ENCODE measurements at places on chromosomes 4 and X.

DNA sequence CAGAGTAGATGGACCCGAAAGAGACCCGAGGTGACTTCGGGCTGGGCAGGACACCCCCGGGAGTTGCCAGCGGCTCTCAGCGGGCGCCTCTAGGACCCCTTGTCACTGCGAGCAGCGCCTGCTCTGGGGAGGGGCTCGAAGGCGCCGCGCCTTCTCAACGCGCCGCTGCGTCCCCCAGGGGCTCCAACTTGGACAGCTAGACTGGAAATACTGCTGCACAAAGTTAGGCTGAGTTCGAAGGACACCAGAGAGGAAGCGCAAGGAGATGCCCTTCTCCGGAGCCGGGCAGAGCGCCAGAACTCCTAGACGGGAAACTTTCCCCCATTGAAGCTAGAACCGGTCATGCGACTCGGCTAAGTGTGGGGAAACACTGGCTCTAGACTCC lies 493 bp upstream of the KCNIP4 start:
- DNase-seq, result no peak

DNA sequence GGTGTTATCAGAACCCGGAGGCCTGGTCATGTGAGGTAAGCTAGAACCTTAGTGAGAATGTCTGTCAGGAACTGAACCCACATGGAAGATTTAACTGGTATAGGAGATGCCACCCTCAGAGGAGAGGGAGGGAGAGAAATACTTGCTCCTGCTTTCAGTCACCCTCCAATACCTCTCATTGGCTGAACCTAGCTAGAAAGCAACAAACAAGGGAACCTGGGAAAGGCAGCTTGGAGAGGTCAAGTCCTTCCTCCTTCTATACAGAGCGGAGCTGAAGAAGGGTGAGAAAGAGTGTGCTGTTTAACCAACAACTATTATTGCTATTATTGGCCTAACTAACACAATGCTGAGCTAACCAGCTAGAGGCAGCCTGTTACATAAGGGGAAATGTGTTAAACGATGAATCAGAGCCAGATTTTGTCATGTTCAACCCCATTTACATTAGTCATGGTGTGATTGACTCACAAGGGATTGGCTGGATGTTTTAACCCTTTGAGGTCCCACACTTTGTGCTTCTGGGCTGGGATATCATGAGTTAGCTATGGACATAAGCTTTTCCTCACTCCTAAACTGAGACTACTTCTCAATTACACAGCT lies 96.5 kb upstream of the ESX1 start:
- no peak for DNase-seq

DNA sequence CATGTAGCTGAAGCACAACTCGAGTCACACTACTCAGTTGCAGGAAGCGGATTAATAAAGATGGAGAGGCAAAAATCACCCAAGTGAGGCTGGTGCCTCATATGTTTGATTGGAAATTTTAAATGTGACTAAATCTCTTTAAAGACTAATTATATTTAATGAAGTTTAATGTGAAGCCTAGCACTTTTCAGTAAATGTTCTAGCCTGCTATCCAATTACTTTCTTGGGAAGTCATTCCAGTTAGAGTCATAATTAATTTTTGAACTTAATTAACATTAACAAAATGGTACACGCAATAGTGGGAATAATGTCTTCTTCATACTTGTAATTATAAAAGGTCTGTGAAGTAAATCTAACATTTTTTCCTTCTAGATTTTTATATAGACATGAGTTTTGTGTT lies 20.6 kb downstream of the F11 start:
- no peak for DNase-seq

DNA sequence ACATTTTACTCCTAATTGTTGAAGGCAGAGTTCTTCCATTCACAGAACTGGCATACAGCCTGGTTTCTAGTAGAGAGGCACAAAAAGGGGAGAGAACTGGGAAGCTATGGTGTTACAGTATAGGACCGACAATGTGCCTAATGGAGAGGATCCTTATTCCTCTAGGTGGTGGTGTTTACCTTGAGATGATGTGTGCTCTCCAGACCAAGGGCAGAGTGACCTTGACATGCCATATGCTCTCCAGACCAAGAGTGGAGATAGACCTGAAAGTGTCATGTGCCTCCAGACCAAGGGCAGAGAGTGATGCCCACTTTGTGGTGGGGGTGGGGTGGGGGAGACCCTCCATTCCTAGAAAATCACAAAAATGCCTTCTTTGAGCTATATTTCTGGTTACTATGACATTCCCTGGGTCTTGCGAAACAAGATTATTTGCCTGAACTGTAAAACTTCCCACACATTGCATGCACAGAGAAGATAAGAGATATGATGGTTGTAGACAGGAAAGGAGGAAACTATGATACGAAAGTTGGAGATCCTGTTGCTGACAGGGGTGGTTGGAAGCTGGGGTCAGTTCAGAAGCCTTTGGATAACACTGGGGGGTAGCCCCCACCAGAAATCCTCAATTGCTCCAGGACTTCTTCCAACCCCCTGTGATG lies 119.7 kb downstream of the TEX13C start:
- DNase-seq, result no peak

GRCh38 chrX:153802513-153803045 lies 8.1 kb downstream of the SSR4 start:
- DNase-seq, result no peak

DNA sequence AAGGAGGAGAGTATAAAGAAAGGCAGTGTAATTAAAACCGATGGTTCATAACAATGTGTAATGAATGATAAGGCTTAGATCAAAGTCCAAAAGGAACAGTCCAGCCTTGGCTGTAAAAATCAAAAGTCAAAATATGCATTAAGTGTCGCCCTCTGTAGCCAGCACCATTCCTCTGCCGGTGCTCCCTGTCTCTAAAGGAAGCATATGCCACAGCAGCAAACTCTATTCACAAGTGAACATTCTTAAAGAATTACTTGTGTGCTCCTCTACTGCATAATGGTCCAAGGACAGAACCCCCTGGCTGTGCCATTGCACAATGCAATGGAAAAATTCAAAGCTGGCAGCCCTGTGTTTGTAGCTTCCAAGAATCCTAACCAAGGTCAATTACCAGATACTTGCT lies 16.3 kb upstream of the MBNL3 start:
- no peak for DNase-seq

DNA sequence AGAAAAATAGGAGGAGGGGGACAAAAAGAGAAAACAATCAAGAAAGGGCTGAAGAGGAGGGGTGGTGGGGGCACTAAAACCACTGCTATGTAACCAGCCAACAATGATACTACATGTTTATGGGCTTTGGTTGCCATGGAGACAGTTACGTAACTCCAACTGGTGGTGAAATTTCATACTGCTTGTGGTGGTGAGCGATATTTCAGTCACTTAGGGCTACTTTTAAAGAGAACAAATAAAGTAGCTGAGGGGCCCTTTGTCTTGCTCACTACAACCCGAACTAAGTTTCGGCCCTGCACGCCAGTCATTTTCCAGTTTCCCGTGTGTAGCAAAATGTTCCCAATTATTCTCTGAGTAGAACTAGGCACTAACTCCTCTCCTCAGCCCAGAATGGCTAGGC lies 275.2 kb upstream of the EDA2R start:
- no peak for DNase-seq

- DNase-seq, result no peak
These were observed 362.0 kb downstream of the ADAM29 start for GRCh38 chr4:175280153-175280552.

- no peak for DNase-seq
These were observed 593.8 kb downstream of the SPRY1 start for GRCh38 chr4:123990310-123990870.

- DNase-seq, result no peak
These were observed 1.3 kb downstream of the SFRP2 start for GRCh38 chr4:153787575-153787974.

- DNase-seq, result no peak
These were observed 114.5 kb upstream of the KIT start for GRCh38 chr4:54543088-54543795.

DNA sequence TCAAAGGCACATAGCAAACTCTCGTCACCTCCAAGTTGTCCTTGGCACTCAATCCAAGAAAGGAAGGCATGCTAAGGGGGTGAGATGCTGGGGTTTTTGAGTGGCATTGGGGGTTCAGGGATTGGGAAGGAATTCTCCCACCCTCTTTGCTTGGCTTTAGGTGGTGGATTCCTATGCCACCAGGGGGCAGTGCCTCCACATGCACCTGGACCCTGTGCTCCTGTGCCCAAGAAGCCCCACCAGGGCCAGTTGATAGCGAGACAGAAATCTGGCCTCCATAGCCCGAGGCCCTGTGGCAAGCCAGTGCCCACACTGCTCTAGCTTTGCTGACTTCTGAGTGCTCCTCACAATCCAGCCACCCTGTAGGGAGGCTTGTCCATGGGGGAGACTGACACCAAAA lies 2.0 kb upstream of the FATE1 start:
- DNase-seq, result peak; percentile 58

GRCh38 chr4:29079260-29079659 lies 1640.9 kb upstream of the PCDH7 start:
- no peak for DNase-seq

GRCh38 chrX:17802756-17803155 lies 58.3 kb downstream of the RAI2 start:
- DNase-seq, result no peak

DNA sequence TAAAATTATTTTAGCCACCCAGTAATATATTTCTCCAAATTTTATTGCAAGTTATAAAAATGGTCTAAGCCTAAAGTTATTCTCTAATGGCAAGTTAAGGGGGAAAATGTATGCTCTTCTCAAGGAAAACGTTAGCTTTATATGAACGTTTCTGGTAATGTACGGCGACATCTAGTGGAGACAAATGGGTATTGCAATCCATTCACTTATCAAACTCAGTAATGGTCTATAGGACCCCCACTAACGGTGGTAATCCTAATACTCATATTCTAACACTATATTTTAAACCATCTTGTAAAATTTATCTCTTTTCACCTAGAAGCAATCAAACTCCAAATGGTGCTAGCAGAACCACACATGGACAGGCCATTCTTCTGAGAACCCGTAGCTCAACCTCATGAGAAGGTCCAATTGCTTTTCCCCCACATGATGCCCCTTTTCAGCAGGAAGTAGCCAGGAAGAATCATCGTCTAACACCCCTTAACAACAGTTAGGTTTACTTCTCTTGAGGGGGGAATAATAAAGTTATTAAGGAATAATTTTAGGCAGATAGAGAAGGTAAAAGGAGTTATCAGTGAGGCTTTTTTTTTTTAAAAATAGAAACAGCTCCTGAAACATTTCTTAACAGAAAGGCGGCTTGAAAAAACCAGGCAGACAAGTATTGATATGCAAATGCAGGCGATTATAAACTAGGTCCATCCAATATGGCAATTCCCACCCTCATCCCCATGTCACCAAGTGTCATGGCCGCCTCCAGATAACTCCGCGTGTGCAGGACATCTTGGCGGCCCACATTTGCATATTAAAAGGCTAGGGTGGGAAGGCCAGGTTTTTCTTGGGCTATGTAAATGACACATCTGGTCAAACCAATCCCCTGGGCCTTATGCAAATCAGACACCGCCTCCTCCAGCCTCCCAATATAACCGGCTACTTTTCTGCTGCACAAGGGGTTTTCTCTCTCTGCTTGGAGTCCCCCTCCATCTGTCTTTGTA lies 35.0 kb downstream of the NUDT11 start:
- DNase-seq, result peak; percentile 8

GRCh38 chr4:114780205-114780604 lies 181.6 kb downstream of the UGT8 start:
- peak; percentile 48 for DNase-seq

- DNase-seq, result no peak
These were observed 25.8 kb upstream of the ARHGAP24 start for GRCh38 chr4:85448906-85449890.

DNA sequence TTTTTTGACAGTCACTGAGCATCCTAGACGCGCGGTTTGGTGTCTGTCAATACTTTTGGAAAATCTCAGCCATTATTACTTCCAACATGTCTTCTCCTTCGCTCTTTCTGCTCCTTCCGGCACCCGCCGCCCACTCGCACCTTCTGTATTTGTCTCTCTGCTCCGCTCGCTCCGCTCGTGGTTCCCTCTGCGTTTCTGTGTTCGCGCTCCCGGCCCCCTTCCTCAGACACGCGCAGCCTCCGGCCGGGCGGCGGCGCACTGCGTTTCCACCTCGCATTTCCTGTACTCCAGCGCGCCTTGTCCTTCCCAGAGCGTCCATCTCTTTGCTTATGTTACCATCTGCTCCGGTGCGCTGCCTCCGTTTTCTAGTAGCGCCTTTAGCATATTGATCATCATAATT lies 21.1 kb downstream of the PDE6B start:
- DNase-seq, result no peak

DNA sequence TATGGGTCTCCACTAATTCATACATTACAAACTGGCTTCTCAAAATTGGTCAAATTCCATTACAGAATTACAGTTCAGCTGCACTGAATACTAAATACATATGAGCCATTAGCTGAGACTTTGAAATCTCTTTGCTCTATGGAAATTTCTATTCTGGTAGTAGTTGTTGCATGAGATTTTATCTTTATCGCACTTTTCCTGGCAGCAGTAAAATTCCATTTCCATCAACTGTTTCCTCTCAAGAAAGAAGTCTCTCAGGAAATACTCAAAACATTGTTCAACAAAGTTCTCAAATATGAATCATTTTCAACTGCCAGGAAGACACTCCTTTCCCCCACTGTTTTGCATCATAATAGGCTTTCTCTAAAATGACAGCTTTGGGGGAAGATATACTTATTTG lies 51.3 kb downstream of the ATP11C start:
- no peak for DNase-seq

Data from D341Med (cell line).